ENCODE measurements at places on chromosomes 16 and 17.

DNA sequence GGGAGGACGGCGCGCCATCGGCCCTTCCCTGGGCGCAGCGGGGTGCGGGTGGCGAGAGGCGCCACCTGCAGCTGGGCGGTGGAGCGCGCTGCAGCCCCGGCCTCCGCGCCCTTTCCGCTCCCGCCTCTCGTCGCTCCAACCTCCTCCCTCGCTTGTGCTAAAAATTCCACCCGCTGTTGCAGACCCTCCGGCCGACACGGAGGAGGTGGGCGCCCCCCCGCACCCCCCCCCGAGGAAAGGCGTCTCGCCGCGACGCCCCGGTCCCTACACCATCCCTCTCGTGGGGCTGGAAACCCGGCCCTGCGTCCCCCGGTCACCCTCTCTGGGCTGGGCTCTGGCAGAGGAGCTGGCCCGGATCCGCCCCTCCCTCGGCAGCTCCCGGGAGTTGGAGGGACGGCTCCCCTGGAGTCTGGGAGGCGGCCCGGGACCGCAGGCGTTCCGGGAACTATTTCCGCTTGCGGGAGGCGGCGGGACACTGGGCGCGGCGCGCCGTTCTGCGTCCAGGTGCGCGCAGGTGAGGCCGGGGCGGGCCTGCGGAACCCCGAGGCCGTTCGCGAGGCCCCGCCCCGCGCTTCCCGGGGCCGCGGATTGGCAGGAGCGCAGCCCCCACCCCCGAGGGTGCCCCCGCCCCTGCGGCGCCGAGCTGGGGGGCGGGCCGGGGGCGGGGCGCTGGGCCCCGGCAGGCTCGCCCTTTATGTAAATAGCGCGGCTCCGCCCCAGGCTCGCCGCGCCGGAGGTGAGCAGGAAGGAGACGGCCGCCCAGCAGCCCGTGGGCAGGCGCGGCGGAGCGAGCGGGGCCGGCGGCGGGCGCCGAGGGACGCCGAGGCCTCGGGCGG, at the start of gene LLGL2:
Gene LLGL2 (plus strand): TSS at position 728 of the 836 bp plus-strand sequence. CDS start 17,730 bp downstream, outside the sequence.
- no peak for DNase-seq

GRCh38 chr17:27533874-27534815, 77.9 kb downstream of the KSR1 start:
- no peak for DNase-seq

DNA sequence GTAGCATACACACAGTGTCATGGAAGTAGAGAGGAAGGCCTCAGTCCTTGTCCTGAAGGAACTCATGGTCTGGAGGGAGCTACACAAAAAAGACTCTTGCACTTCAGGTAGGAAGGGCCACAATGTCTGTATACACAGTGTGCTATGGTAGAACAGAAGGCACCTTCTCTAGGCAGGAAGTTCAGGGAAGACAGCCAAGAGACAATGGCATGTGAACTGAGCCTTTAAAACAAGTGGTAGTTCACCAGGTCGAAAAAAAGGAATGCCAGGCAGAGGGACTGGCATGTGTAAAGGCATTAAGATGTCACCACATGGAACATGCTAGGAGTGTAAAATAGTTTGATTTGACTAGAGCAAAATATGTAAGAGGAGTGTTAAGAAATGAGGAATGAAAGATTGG, 9.7 kb downstream of the GNAO1 start:
- no peak for DNase-seq

DNA sequence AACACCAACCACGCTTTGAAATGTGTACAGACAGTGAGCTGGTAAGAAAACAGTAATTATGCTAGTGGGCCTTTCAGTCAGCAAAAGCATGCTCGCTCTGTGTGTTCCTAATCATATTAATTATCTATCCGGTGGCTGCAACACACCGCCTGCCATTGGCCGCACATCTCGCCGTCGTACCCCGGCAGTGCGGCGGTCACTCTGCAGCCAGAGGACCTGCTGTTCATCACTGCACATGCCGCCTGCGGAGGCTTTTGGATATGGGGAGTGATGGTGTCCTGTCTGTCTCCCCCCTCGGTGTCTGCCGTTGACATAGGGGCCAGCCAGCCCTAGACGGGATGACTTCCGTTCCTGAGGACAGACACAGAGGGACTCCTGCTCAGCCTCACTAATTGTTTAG, 68.5 kb downstream of the RPA1 start:
- DNase-seq = no peak

DNA sequence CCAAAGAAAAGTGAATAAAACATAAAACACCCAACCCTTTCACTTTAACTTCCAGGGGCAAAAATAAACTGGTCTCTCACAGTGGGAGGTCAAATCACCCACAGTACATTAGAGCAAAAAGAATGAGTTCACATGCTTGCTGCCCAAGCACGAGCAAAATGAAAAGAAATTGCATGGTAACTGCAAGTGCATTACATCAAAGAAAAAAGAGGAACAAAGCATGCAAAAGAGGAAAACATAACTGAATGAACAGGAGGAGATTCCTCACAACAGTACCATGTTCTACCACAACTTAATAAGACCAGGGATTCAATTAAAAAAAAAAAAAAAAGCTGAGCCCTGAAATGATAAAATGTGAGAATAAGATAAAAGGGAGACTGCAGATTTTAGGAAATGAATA, 12.3 kb downstream of the DNAH2 start:
- DNase-seq = no peak

DNA sequence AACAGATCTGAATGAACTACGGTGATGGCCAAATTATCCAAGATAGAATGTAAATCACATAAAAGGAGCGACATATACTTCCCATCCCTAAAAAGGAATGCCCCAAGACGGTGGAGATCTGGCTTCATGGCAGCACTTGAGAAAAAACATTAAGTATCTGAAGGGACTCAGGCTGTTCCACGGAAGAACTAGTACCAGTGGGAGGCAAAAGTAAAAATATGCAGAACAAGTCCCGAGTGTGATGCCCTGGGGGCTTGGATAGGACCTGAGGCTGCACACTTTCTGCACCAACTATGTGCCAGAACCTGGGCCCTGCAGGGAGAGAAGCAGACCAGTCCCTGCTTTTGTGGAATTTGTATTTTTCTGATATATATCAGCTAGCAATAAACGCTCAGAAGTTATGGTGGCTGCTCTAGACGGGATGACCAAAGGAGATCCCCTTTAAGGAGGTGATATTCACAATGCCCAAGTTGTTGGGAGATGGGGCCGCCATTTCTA, 539 bp upstream of the CKLF start:
- DNase-seq = no peak

DNA sequence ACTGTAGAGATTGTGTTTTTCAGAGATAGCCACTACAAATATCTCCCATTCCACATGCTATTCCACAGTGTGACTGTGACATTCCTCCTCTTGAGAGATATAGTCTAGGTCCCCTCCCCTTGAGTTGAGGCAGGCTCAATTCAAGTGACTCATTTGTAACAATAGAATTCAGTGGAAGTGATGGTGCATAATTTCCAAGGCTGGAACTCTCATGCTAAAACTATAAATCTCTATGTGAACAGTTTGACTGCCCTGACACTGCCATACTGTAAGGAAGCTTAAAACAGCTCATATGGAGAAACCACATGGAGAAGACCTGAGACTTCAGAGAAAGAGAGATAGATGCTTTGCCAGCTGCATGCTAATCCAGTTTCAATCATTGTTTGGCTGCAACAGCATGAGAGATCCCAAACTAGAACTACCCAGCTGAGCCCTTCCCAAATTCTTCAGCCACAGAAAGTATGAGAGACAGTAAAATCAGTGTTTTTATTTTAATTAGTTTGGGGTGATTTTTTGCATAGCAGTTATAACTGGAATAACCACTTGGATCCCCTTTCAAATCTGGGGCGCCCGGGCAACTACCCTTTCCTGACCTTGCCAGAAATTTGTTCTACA, 19.5 kb upstream of the CSNK2A2 start:
- DNase-seq = no peak

DNA sequence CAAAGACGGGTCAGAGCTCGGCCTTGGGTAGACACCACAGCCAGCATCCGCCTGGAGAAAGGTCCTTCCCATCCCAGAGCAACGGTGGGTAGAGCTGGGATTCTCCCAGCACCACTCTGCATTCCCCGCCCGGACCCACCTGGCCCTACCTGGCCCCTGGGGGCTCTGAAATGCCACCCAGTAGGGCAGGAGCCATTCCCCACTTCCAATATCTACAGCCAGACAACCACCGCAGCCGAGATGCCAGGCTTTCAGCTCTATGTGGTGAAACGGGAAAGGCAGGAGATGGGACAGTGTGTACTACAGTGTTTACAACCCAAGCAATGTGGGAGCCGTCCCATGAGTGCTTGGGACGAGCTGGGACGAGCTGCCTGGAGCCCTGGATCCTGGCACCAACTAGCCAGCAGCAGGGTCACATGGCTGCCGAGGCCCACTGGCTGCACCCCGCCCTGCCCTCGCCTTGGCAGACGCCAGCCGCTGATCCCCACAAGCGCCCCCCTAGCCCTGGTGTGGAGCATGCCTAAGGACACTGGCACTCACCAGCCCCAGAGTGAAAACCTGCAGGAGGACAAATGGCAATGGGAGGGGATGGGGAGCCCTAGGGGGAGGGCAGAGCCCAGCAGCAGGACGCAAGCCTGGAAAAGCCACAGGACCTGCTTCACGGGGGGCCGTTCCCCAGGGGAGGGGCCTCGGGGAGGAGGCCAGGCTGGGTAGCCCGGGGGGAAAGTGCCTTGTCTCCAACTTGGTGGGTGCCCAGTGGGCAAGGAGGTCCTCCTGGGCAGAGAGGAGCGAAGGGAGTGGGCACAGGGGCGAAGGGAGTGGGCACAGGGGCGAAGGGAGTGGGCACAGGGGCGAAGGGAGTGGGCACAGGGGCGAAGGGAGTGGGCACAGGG, 13.5 kb downstream of the TMC6 start:
- DNase-seq = no peak

DNA sequence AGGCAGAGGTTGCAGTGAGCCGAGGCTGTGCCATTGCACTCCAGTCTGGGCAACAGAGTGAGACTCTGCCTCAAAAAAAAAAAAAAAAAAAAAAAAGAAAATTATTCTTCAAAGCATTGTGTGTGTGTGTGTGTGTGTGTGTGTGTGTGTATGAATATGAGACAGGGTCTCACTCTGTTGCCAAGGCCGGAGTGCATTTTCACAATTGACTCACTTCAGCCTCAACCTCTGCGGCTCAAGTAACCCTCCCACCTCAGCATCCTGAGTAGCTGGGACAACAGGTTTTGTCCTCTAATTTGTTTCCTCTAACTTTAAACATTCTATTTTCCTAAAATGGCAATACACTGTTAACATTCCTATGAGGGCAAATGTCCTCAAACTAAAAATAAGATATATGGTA, 7.7 kb downstream of the FBXO47 start:
- no peak for DNase-seq

GRCh38 chr17:11807606-11808005, 189.7 kb downstream of the ZNF18 start:
- DNase-seq = no peak

GRCh38 chr17:17533901-17534441, 37.8 kb upstream of the RASD1 start:
- DNase-seq = no peak

DNA sequence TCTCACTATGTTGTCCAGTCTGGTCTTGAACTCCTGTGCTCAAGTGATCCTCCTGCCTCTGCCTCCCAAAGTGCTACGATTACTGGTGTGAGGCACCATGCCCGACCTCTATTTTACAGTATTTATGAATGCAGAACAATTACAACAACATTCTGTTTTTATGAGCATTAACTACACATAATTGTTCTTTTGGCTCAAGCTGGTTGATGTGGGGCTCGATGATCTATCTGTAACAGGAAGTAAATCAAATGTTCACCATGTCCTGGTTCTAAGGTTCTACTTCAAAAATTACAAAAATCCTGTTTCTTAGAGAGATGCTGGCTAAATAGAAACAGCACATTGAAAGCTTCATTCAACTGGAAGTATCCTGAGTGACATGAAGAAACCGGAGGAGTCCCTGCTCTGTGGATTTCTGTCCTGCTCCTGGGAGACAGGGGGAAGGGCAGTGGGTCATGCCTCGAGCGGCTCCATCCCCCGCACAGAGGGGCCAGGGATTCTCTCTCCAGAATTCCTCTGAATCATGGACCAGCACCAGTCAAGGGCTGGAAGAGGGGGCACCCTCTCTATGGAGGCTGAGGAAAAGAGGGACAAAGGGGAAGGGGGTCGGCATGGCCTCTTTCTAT, 31.5 kb downstream of the FA2H start:
- DNase-seq = no peak

- no peak for DNase-seq
Observed at GRCh38 chr17:46166692-46167249, 26.5 kb downstream of the KANSL1 start.

DNA sequence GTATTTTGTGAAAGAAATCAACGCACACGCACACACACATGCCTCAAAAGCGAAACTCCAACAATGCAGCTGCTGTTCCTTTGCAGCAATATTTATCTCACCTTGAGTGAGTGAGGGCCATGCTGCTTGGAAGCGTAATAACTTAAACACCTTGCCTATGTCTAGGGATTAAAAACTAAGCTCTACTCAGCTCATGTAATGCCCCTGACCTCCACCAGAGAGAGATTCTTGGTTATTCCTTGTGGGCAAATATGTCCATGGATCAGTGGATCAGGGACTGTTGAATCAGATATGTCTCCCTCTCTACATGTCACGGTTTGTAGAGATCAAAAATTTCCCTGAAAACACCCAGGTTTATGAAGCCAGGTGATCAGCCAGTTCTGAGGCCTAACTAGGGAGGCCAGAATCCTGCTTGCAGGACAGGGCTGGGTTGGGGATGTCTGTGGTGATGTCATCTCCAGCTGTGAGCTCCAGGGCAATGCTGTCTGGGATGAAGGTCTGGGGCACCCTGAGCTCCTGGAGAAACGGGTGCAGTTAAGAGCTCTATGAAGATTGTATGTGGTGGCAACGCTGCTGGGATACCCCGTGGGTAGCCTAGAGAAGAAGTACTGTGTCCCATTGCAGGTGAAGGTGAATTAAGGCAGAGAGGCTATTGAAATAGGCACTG, 149.4 kb downstream of the KCNJ12 start:
- no peak for DNase-seq

Data from NCI-H446 treated with DMSO at 0.1 percent for 48 hours (cell line).